Activated T-cell treated with anti-CD3 and anti-CD28 coated beads, Interleukin-2, amount 50 U/mL, for 72 hours (primary cell): ENCODE measurements at places on chromosomes 4 and X. TPM values are rescaled to one million over a fixed set of nuclear protein-coding genes. Genes with fewer than 3 reads are reported as not detected.

DNA sequence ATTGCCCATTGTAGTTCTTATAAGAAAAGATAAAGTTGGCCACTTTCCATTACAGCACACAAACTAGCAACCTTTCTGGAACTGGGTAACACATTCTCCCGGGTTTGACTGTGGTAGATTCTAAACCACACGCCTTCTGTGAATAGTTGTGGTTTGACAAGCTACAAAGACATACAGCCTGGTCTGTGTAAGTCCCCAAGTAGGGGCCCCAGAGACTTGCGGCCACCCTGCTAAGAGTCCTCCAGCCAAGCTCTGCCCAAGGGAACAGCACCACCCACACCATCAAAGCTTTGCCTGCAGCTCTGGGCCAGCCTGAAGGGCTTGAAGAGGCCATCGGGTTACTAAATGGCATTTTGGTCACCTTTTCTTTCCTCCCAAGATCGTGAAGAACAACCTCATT is 203.4 kb downstream of the MAML3 start:
- peak; percentile 63 for DNase-seq
- peaks cover 32% of the 10 kb centered on the region for H3K4me1 ChIP-seq
- peak overlapping the region; percentile 83 for H3K4me3 ChIP-seq
- no peaks in the 10 kb centered on the region for H3K27me3 ChIP-seq
- H3K36me3 ChIP-seq = peaks cover 2% of the 10 kb centered on the region
- peak overlapping the region; percentile 36 for H3K27ac ChIP-seq

- DNase-seq = no peak
- H3K4me3 ChIP-seq = no peak overlapping the region
- no peaks in the 10 kb centered on the region for H3K36me3 ChIP-seq
- no peaks in the 10 kb centered on the region for H3K4me1 ChIP-seq
- H3K27me3 ChIP-seq = peaks cover 10% of the 10 kb centered on the region
Measured at GRCh38 chr4:8817096-8817812, 54.4 kb downstream of the HMX1 start.

- H3K4me3 ChIP-seq = no peak overlapping the region
- no peaks in the 10 kb centered on the region for H3K4me1 ChIP-seq
- H3K27ac ChIP-seq = no peak overlapping the region
- H3K27me3 ChIP-seq = peaks cover 8% of the 10 kb centered on the region
- peaks cover 11% of the 10 kb centered on the region for H3K36me3 ChIP-seq
Measured at GRCh38 chrX:85065512-85066198, 62.0 kb downstream of the APOOL start.

ZNF518B gene
- total RNA-seq = 28.9 TPM

- H3K4me1 ChIP-seq = no peaks in the 10 kb centered on the region
- H3K36me3 ChIP-seq = no peaks in the 10 kb centered on the region
- no peak for DNase-seq
- no peak overlapping the region for H3K27ac ChIP-seq
Measured at GRCh38 chr4:5967783-5968182, 50.4 kb downstream of the C4orf50 start.

DNA sequence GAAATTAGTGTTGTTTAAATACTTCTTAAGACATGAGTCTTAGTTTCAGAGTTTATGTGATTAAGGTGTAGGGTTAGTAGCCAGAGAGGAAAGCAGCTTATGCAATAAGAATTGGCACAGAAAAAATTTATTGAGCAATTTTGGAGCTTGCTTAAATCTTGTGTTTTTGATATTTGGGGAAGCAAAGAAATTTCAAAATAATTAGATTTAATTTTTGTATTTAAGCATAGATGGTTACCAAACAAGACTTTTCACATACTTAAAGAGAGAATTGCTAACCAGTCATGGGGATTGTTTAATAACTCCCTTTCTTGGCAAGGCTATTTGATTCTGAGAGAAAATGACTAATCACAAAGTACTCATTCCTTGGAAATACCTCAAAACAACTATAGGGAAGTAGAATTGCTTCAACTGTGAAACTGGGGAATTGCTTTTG is 202.0 kb upstream of the GRID2 start:
- H3K36me3 ChIP-seq = no peaks in the 10 kb centered on the region
- H3K27ac ChIP-seq = no peak overlapping the region
- no peak for DNase-seq
- H3K27me3 ChIP-seq = no peaks in the 10 kb centered on the region
- no peaks in the 10 kb centered on the region for H3K4me1 ChIP-seq

- H3K4me3 ChIP-seq = no peak overlapping the region
- no peaks in the 10 kb centered on the region for H3K4me1 ChIP-seq
- no peak overlapping the region for H3K27ac ChIP-seq
- H3K36me3 ChIP-seq = no peaks in the 10 kb centered on the region
- DNase-seq = no peak
Measured at GRCh38 chrX:140177821-140178220, 212.5 kb upstream of the CXorf66 start.

SLC6A14 gene
- total RNA-seq = not detected

GRCh38 chr4:169080981-169081380 is 70.9 kb upstream of the CBR4 start:
- peaks cover 6% of the 10 kb centered on the region for H3K27me3 ChIP-seq
- H3K4me1 ChIP-seq = peaks cover 15% of the 10 kb centered on the region
- DNase-seq = no peak
- no peak overlapping the region for H3K27ac ChIP-seq
- no peak overlapping the region for H3K4me3 ChIP-seq
- H3K36me3 ChIP-seq = no peaks in the 10 kb centered on the region

DNA sequence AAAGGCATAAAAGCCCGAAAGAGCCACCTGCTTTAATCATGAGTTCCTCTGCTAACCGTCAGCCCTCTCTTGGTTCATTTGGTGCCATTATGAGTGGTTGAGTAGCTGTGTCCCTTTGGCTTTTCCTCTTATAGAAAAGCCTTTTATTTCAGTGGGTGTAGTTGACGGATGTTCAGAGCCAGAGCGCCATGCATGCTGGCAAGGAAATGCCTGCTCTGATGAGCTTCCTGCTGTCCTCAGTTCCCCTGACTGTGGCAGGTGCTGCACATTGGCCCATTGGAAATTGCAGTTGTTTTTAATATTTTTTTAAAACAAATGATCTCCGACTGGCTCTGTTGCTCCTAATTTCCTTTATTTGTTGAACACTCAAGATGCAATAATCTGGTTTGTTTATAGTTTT is 77.3 kb upstream of the LIMCH1 start:
- no peaks in the 10 kb centered on the region for H3K36me3 ChIP-seq
- no peak overlapping the region for H3K27ac ChIP-seq
- no peak overlapping the region for H3K4me3 ChIP-seq
- H3K4me1 ChIP-seq = no peaks in the 10 kb centered on the region

- H3K27ac ChIP-seq = no peak overlapping the region
- no peaks in the 10 kb centered on the region for H3K36me3 ChIP-seq
- H3K4me1 ChIP-seq = no peaks in the 10 kb centered on the region
- H3K4me3 ChIP-seq = no peak overlapping the region
Measured at GRCh38 chrX:151543706-151544105, 19.8 kb upstream of the PASD1 start.

MAP7D2 gene
- 0.12 TPM for total RNA-seq

JCHAIN gene
- total RNA-seq = 0.49 TPM

PRSS12 gene
- 0.07 TPM for total RNA-seq

HS3ST1 gene
- not detected for total RNA-seq

GRCh38 chrX:69556060-69557011 is 52.2 kb downstream of the NALF2 start:
- peaks cover 30% of the 10 kb centered on the region for H3K27me3 ChIP-seq

DNA sequence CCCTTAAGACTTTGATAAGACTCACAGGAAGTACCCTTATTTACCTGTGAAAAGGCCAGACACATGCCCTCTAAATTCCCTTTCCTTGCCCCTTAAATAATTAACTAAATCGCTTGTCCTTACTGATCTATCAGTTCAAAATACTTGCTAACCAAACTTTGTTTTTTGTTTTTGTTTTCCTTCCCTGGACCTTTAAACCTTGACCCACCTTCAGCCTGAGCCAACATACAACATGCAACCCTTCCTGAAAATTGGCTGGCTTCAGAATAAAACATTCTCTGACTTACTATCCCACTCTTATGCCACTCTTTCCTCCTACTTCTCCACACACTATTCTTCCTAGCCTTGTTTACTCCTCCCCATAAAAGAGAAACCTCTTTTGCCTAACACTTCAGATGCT is 448.1 kb upstream of the TRAM1L1 start:
- H3K27me3 ChIP-seq = no peaks in the 10 kb centered on the region
- H3K4me1 ChIP-seq = no peaks in the 10 kb centered on the region

HDX gene
- total RNA-seq = 3.0 TPM

DNA sequence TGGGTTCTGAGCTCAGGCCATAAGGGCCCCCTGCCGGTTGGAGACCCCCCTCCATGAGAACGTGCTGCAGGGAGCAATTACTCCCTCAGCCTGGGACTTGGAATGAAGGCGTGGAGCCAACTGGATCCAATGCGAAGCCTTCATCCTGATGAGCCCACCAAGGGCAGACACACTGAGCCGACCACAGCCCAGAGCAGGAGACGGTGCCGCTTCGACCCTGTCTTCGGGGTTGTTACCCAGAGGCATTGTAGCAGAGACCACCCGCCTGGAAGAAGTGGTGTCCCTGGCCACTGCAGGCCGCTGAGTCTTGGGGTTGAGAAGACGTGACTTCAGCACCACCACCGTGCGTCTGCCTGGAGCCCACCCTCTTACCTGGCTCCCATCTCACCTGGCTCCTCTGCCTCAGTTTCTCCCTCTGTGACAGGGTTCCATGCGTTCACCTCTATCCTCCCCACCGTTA is 7.0 kb upstream of the NKX1-1 start:
- peaks cover 6% of the 10 kb centered on the region for H3K4me1 ChIP-seq
- peaks cover 51% of the 10 kb centered on the region for H3K27me3 ChIP-seq
- no peaks in the 10 kb centered on the region for H3K36me3 ChIP-seq
- H3K27ac ChIP-seq = no peak overlapping the region
- no peak overlapping the region for H3K4me3 ChIP-seq

C4orf54 gene
- total RNA-seq = not detected

DNA sequence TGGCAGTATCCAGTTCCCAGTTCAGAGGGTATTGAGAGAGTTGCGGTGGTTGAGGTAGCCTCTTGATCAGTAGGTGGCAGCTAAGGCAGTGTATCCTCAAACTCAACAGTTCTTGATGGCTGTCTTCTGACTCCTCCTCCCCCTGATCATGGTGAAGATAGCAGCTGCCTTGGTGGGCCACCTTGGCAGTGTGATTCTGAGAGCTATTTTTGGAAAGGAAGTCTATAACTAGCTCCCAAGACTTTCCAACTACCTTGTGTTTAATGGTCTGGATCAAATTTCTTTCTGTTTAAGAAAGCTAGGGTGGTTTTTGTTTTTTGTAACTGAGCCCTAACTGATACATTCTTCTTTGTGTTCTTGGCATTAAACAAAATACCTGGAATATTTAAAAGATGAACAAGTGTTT is 10.5 kb upstream of the TBC1D19 start:
- H3K36me3 ChIP-seq = no peaks in the 10 kb centered on the region
- no peak overlapping the region for H3K4me3 ChIP-seq
- DNase-seq = no peak
- peaks cover 14% of the 10 kb centered on the region for H3K4me1 ChIP-seq
- peaks cover 5% of the 10 kb centered on the region for H3K27me3 ChIP-seq
- no peak overlapping the region for H3K27ac ChIP-seq

- H3K27me3 ChIP-seq = peaks cover 6% of the 10 kb centered on the region
- H3K4me1 ChIP-seq = no peaks in the 10 kb centered on the region
- DNase-seq = no peak
- H3K36me3 ChIP-seq = no peaks in the 10 kb centered on the region
- H3K4me3 ChIP-seq = no peak overlapping the region
Measured at GRCh38 chr4:11741190-11741652, 312.5 kb upstream of the HS3ST1 start.

DNA sequence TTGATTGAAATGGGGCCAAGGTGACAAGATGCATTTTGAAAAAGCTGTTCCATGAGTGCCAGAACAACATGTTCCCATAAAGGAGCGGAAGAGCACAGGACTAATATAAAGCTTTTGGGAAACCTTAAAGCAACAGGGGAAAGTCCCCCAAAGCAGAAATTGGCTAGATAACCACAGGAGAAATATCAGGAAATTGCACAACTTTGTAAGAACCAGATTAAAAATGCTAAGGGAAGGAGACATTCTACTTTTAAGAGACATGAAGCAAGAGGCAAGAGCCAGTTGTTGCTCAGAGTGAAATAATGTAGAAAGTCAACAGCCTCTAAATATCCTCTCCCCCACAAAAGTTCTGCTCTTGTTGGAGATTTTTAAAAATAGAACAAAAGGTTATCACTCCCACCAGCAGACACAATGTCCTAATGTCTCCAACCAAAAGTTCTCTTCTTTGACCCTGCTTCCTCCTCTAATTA is 85.2 kb upstream of the LNX1 start:
- peaks cover 11% of the 10 kb centered on the region for H3K27me3 ChIP-seq
- no peak overlapping the region for H3K27ac ChIP-seq
- no peak overlapping the region for H3K4me3 ChIP-seq
- H3K36me3 ChIP-seq = peaks cover 3% of the 10 kb centered on the region
- no peak for DNase-seq
- H3K4me1 ChIP-seq = no peaks in the 10 kb centered on the region

- DNase-seq = no peak
- H3K27ac ChIP-seq = no peak overlapping the region
- H3K36me3 ChIP-seq = no peaks in the 10 kb centered on the region
- H3K4me1 ChIP-seq = no peaks in the 10 kb centered on the region
- H3K4me3 ChIP-seq = no peak overlapping the region
Measured at GRCh38 chrX:120286733-120287512, 24.3 kb downstream of the TMEM255A start.

DNA sequence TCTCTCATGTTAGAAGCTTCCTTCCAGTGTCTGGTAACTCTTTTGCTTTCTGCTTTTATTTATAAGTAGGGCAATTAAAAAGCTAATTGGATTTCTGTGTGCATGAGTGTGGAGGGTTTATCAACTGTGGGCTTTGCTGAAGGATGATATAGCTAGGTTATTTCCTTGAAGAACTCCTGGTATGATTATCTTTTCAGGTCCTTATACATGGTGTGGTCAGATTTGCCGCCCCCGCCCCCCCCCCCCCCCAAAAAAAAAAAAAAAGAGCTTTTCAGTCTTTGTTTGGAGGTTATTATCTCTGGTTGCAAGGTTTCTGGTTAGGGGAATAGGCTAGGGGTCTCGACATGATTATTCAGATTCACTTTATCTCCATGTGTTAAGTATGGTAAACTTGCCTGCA is 35.9 kb downstream of the MOB1B start:
- DNase-seq = no peak
- no peak overlapping the region for H3K27ac ChIP-seq
- H3K36me3 ChIP-seq = peaks cover 4% of the 10 kb centered on the region
- no peak overlapping the region for H3K4me3 ChIP-seq

DNA sequence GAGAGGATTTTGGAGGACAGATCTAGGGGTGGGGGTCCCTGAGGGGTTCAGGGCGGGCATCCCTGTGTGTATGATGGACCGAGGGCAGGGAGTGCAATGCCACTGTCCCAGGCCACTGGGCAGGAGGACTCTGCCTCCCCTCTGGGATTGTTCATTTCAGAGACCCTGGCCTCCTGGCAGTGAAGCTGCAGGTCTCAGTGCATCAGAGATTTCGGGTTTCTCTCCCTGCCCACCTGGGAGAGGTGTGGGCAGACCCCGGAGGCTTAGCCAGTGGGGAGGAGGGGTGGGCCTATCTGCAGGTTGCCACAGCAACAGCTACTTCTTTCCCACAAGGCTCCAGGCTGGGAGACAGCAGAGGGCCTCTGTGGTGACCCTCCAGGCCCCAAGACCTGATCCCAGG is 80.1 kb upstream of the LRPAP1 start:
- no peak overlapping the region for H3K4me3 ChIP-seq
- no peaks in the 10 kb centered on the region for H3K4me1 ChIP-seq
- H3K36me3 ChIP-seq = no peaks in the 10 kb centered on the region
- H3K27me3 ChIP-seq = no peaks in the 10 kb centered on the region
- DNase-seq = no peak
